ENCODE measurements at places on chromosomes 12 and 14.

- no peak for DNase-seq
These were observed 1613.4 kb upstream of the SEL1L start for GRCh38 chr14:83147006-83147405.

DNA sequence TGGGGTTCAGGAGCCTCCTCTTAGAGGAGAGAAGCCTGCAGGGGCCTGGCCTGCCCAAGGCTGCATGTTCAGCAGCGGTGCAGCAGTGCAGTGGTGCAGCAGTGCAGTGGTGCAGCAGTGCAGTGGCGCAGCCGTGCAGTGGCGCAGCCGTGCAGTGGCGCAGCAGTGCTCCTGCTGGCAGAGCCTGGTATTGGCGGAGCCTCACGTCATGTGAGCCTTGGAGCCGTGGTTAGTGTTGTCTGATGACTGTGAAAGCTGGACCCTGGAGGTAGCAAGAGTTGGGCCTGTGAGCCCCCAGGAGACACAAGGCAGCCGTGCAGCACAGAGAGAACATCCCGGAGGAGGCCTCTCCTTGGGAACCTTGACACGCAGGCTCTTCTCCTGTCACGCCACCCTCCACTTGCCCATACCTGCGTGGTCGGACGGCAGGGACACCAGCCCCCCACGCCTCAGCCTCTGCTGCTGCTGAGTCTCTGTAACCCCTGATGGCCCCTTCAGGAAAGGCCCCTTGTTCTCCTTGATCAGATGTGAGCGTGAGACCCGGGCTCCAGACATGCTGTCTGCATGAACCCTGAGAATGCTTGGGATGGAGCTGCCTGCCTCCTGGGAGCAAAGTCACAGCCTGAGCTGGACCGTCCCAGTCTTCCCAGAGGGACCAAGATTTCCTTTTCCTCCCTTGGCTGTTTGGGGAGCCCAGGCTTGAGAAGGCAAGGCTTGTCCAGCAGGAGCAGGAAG lies 193.7 kb downstream of the KIF26A start:
- no peak for DNase-seq

- no peak for DNase-seq
These were observed 18.4 kb downstream of the HDAC7 start for GRCh38 chr12:47801170-47801903.

DNA sequence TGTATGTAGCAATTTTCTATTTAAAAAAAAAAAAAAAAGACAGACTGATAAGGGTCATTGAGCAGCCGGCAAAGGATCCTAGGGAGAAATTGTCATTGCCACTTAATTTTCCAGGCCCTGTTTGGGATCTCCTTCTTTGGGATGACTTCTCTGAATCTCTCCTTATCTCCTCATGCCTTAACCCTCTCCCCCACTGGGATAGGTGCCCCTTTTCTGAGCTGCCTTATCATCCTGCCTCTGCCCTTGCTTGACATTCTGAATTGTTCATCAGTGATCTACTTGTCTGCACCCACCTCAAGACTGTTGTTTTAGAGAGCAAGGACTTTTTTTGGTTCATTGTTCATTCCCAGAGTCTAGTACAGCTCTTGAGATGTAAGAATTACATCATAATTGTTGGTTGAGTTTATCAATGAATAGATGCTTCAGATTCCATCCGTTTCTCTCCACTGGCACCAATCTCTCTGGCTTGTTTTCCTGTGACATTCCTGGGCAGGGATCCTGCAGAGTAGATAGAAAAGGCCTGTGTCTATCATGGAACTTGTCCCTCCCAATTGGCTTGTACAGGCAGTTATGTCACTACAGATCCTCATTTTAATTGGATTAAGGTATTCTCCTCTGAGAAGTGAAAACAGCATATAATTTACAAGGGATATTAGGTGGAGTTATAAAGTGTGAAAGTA lies 42.6 kb downstream of the SOCS2 start:
- DNase-seq, result no peak

DNA sequence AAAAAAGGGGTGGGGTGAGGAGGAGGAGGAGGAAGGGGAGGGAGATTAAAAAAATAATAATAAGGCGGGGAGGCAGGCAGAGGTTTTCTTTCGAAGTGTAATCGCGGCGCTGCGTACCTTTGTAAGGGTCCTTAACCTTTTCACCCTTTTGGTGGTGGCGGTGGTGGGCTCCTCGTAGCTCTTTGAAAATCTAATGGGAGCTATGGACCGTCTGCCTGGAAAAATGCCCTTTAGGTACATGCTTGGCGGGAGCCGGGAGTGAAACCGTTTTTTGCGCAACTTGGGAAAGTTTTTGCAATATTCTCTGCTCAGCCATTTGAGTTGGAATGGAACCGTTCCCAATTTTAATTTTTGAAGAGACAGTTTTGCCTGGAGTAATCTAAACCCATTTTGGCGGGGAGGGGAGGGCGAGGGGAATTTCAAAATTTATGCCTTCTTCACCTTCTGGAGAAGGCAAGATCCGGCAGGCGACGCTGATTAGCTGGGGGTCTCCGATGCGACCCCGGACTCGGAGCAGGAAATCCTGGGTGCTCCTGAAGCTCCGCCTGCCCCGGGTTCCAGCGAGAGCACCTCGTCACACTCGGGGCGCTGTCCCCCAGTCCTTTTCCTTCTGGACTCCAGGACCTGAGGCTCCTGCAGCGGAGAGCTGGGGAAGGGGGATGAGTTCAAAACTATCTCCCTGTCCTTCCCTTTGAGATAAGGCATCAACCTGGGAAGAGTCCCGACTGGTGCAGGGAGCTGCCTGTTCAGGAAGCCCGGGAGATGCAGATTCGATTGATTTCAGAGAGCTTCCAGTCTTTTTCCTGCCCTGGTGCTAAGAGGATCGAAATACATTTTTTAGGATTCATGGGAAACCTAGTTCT lies 74.6 kb upstream of the TBX5 start:
- DNase-seq, result no peak

DNA sequence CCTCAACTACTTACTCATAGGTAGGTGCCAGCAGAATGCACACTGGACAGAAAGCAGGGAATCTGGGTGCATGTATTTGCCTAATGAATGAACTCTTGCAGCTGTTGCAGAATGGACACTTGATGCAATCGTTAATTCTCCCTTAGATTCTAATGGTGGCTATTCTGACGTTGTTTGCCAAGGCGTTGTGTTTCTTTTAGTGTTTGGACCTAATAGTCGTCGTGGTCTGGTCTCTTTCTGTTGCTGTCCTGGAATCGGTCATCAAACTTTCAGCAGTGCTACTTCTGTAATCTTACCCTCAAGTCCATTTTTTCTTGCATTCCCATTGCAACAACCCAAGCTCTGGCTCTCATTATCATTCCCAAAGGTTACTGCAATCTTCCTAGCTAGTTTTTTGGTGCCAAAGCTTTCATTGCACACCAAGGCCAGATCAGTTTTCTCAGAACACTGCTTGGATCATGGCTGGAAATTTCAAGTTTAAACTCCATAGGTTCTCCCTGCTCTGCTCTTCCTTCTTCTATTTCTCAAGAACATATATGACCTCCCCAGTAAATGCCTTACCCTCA lies 31.3 kb downstream of the BMP4 start:
- DNase-seq, result no peak

DNA sequence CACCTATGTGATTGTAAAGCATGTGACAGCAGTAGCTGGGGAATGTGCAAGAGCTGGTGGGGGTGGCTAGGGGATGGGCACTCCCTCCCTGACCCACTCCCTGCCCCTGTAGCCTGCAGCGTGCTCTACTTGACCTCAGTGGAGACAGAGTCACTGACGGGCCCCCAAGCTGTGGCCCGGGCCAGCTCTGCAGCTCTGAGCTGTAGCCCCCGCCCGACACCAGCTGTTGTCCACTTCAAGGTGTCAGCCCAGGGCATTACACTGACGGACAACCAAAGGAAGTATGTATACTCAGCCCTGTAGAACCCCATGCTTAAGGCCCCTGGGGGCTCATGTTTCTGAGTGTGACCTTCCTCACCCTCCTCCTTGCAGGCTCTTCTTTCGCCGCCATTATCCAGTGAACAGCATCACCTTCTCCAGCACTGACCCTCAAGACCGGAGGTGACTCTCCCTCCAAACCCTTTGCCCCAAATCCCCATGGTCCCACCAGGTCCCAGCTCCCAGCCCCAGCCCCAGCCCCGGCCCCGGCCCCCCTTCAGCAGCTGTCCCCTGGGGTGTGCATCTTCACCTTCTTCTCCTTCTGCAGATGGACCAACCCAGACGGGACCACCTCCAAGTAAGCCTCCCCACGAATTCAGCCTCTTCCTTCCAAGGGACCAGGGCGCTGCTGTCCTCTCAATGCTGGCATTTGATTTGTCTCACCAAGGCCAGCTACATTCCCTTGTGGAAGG lies 13.3 kb downstream of the TNS2 start:
- no peak for DNase-seq

GRCh38 chr14:62189698-62190097 lies 427.5 kb downstream of the SNAPC1 start:
- DNase-seq, result no peak

- no peak for DNase-seq
These were observed 58.1 kb downstream of the TRHDE start for GRCh38 chr12:72330301-72330700.

GRCh38 chr12:84740602-84741001 lies 172.0 kb downstream of the SLC6A15 start:
- DNase-seq, result no peak

- DNase-seq, result no peak
These were observed 22.2 kb downstream of the TMEM117 start for GRCh38 chr12:43858096-43858495.

- DNase-seq, result no peak
These were observed 102.0 kb downstream of the DIP2B start for GRCh38 chr12:50606675-50607375.

GRCh38 chr12:118981285-118982211 lies at the start of gene SRRM4:
TSS of gene SRRM4 (plus strand) at chr12:118981541. CDS start at chr12:118981883, 342 bp downstream.
- no peak for DNase-seq

GRCh38 chr12:32413412-32413811 lies 14.1 kb downstream of the FGD4 start:
- no peak for DNase-seq

GRCh38 chr14:70086685-70087379 lies 101.9 kb downstream of the SLC8A3 start:
- no peak for DNase-seq

DNA sequence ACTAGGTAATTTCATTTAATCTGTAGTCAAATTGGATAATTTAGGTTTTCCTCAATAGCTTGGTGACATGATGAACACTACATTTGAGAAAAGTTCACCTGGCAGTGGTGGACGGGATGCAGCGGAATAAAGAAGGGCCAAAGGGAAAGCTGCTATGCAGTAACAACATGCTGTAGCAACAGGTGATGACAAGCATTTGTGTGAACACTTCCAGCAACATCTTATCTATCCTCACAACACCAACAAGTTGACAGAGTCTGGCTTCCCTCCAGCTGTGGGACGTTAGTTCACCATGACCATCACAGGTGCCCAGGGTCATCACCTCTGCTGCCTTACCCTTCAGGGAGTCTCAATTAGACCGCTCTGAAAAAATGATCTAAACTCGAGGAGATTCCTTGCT lies 8.3 kb downstream of the DBX2 start:
- DNase-seq, result no peak

- no peak for DNase-seq
These were observed 26.0 kb upstream of the SPTLC2 start for GRCh38 chr14:77642407-77642806.

GRCh38 chr14:20455355-20456300 lies 602 bp downstream of the APEX1 start:
- peak; percentile 13 for DNase-seq

- no peak for DNase-seq
These were observed 753.8 kb upstream of the FOXG1 start for GRCh38 chr14:28012629-28013415.

DNA sequence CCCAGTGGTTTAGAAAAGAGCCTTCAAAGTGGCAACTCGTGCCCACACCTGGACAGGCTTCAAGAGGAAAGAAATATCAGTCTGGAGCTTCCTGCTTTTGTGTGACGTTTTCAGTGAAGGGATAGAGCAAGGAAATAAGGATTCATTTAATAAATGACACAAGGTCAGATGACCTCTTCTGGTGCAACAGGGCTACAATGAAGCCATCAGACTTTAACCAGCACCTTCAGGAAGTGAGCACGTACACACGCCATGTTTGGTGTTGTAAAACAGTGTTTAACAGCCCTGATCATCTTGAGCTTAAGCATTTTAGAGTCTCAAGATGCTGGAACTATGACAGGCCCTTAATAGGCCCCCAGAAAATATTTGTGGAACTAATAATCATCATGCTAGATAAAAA lies 59.1 kb downstream of the CCDC60 start:
- no peak for DNase-seq

DNA sequence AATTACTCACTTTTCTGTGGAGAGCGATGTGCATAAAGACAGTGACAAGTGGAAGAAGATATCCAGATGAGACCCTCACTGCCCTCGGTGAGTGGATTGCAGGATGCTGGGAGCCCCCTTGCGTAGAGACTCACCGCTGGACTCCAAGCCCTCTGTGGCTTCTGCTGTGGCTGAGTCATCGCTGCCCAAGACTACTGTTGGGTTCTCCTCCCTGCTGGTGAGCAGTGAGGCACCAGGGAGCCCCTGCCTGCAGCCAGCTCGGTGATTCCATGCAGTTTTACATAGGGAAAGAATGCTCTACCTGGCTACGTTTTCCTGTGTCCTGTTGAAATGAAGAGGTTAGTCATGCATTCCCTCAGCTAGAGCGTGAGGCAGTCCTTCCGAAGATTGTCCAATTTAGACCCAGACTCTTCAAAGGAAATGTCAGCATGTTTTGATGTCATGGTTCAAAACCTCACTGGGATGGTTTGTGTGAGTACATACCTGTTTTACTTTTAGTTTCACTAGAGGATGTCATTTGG lies 28.2 kb downstream of the TRAF3 start:
- DNase-seq, result peak; percentile 91

GRCh38 chr12:112713471-112713870 lies 78.1 kb upstream of the RPH3A start:
- DNase-seq, result no peak

- no peak for DNase-seq
These were observed 228.9 kb downstream of the ANO2 start for GRCh38 chr12:5716201-5716600.

DNA sequence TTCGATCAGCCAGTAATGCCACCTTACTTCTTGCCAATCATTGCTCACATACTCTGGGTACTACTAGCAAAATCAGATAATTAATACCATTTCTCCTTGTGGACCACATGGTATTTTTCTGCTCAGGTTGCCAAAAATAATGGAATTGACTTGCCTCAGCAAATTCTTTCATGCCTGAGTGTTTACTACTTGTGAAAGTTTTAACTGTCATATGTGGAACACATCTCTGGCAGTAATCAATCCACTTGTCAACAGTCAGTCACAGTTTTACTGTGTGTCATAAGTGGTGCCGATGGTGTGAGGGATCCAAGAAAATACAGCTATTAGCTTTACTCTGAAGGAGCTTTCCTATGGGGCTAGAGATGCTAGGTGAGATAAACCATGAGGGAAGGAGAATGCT lies 55.3 kb upstream of the ATF1 start:
- DNase-seq, result no peak

- no peak for DNase-seq
These were observed 232.1 kb downstream of the FOXN3 start for GRCh38 chr14:89184952-89185351.

DNA sequence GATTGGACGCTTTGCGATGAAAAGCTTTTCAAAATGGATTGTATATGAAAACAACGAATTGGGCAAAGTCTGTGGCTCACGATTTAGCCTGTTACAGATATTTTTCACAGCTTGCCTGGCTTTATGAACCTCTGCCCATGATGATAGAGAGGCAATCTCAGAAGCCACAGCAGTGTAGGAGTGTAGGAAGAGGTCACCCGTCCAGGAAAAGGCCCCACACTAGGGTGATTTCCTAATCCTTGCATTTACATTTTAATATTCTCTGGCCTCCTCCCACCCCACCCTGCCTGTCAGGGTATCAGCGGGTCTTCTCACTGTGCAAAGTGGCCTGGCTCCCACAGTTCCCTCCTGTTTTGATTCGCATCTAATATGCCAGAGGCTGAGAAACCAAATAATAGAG lies 81.8 kb upstream of the FOXN3 start:
- DNase-seq, result no peak

GRCh38 chr14:76260749-76261148 lies 109.0 kb downstream of the GPATCH2L start:
- no peak for DNase-seq
